ENCODE measurements at places on chromosomes 3 and 15.
A peak's percentile ranks its signal among the peaks of the same experiment; 100 is the strongest.

GRCh38 chr3:101124125-101124524 lies 130.9 kb upstream of the ABI3BP start:
- no peak for DNase-seq

DNA sequence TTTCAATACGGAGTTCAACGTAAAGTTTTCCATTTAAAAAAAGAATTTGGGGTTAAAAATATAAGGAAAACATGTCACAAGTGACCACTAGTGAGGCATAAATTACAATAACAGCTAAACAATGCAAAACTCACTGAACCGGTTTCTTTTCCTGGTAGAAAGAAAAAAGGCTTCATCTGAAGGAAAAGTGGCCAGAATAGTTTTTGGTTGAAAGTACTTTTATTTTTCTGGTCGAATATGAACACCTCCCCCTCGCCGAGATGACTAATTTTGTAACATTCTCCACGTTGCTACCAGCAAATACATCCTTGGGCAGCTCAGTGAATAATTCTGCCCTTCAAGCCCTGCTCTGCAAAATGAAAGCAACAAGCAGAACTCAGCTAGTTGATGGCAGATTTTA lies 3.9 kb upstream of the SRGAP3 start:
- DNase-seq, result no peak

- no peak for DNase-seq
Observed at GRCh38 chr3:57939775-57940174, 68.4 kb upstream of the FLNB start.

- no peak for DNase-seq
Observed at GRCh38 chr3:196697270-196697669, 14.8 kb downstream of the CEP19 start.

- no peak for DNase-seq
Observed at GRCh38 chr3:14806641-14807263, 12.0 kb upstream of the FGD5 start.

- no peak for DNase-seq
Observed at GRCh38 chr3:86792316-86792715, 198.6 kb downstream of the VGLL3 start.

GRCh38 chr3:142808103-142808917 lies 80.6 kb downstream of the PCOLCE2 start:
- DNase-seq, result peak; percentile 58

GRCh38 chr3:192915304-192915703 lies 2.4 kb downstream of the MB21D2 start:
- DNase-seq, result peak; percentile 39

All from MG63 (cell line).